PC-9 (cell line): ENCODE measurements at places on chromosomes 3 and 15.
A peak's percentile ranks its signal among the peaks of the same experiment; 100 is the strongest.

DNA sequence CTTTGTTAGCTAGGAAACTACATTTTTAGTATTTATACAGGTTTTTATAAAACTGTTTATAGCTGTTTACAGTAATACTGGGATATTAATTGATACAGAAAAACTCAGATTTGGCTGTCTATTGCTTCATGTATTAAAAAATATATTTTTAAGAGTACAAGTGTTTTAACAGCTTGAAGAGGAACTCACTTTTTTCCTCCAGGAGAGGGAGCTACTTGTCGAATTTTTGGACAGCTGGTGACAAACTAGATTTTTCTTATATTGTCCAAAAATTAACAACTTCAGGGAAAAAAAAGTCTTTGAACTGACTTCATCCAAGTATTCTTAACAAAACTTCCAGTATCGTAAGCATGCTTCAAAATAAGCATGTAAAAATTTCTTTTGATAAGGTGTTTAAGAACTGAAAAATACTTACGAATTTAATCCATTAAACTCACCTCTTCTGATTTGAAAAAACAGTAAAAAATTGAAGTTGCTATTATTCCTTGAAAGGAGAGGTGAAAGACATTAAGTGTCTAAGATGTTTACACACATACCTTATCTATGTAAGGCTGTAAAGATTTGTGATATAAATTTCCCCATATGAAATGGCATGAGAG lies 4.0 kb downstream of the DIPK2A start:
- H3K27ac ChIP-seq, result peak overlapping the region; percentile 64
- DNase-seq, result no peak
- no peaks in the 10 kb centered on the region for H3K27me3 ChIP-seq
- H3K4me1 ChIP-seq, result peaks cover 28% of the 10 kb centered on the region
- peak overlapping the region; percentile 90; the same call in 1 of the 2 replicates for H3K4me3 ChIP-seq
- H3K36me3 ChIP-seq, result no peaks in the 10 kb centered on the region

GRCh38 chr3:10213156-10213792 lies 35.0 kb upstream of the TATDN2 start:
- no peaks in the 10 kb centered on the region for H3K4me1 ChIP-seq
- peaks cover 27% of the 10 kb centered on the region for H3K36me3 ChIP-seq
- no peak overlapping the region for H3K27ac ChIP-seq
- no peak for DNase-seq
- no peak overlapping the region for H3K4me3 ChIP-seq

DNA sequence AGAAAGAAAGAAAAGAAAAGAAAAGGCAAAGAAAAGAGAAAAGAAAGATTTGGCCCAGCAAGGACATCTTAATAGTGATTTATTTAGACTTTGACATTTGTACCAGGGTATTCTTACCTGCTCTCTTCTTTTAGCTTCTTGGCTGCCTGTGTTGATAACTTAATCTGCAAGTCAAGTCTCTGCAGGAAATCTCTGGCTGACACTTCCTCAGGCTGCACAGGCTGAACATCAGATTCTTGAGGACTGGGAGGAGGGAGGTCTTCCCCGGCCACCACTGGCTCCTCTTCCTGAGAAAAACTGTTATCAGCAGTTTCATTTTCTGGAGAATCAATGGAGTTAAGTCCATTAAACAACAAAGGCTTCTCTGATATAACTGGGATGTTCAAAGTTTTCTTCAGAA lies 12.8 kb downstream of the LYSMD2 start:
- no peak overlapping the region for H3K27ac ChIP-seq
- H3K27me3 ChIP-seq, result no peaks in the 10 kb centered on the region

DNA sequence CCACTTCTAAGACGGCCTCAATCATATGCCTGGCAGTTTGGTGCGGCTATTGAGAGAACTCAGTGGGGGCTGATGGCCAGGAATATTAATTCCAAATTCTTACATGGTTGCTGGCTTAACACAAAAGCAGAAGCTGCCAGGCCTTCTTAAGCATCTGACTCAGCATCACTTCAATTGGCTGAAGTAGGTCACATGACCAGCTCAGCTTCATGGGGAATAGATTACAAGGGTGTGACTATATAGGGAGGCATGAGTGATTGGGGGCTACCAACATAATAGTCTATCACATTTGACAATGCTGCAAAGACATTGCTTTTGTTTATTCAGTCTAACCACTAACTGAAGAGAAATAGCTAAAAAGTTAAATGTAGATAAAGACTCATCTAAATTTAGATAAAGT lies 101.6 kb upstream of the ANKRD28 start:
- DNase-seq, result no peak
- H3K4me3 ChIP-seq, result no peak overlapping the region
- no peaks in the 10 kb centered on the region for H3K4me1 ChIP-seq
- no peak overlapping the region for H3K27ac ChIP-seq
- H3K27me3 ChIP-seq, result no peaks in the 10 kb centered on the region

GRCh38 chr15:32652178-32652577 lies 10.7 kb downstream of the SCG5 start:
- no peaks in the 10 kb centered on the region for H3K27me3 ChIP-seq
- no peak overlapping the region for H3K4me3 ChIP-seq
- peaks cover 19% of the 10 kb centered on the region for H3K4me1 ChIP-seq
- no peaks in the 10 kb centered on the region for H3K36me3 ChIP-seq
- DNase-seq, result peak; percentile 10

DNA sequence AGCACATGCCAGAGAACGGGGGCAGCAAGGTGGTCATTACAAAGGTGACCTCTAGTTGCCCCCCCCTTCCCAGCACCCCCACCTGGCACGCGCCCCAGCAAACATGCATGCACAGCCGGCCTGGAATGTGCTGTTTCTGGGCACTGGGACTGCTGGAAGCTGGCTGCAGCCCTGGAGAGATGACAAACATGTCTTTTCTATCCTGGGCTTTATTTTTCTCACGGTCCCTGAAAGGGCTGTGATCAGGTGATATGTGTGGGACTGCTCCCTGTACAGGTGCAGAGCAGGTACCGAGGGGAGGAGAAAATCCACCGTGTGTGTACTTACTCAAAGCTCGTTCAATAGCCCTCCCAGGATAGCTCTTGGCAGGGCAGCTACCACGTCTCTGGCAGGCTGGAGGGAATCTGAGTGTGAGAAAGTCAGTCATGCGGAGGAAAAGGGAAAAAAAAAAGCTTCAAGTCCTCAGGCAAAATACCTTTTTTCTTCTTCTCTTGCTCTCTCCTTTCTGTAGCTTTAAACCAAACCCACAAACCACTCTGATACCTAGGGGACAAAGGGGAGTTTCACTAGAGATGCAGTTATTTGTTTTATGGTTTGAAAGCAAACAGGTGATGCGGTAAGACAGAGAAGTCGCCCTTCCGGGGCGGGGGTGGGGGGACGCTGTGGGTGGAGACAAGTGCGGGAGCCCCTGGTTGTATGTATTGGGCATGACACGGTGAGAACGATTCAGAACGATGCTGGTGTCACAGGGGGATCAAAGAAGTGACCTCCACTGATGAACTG lies 5.0 kb upstream of the HES1 start:
- DNase-seq, result peak; percentile 100
- H3K27ac ChIP-seq, result peak overlapping the region; percentile 81
- peak overlapping the region; percentile 26; the same call in 1 of the 2 replicates for H3K4me3 ChIP-seq
- peaks cover 58% of the 10 kb centered on the region for H3K4me1 ChIP-seq

DNA sequence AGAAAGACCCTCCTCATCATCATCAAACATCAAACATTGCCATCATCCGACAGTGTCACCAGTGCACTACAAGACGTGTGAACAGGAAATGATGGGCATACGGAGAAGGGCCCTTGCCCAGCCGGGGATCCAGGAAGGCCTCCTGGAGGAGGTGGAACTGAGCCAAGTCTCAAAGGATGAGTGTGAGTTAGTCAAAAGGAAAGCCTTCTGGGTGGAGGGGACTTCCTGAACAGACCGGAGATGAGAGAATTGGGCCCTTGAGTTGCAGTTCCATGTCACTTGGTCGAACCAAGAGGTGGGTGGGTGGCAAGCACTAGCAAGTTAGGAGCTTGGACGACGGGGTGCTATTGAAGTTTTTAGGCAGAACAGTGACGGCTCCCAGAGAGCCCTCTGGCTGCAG lies 8.5 kb downstream of the SEMA4B start:
- peaks cover 45% of the 10 kb centered on the region for H3K36me3 ChIP-seq
- no peaks in the 10 kb centered on the region for H3K27me3 ChIP-seq
- H3K27ac ChIP-seq, result peak overlapping the region; percentile 99
- peaks cover 99% of the 10 kb centered on the region for H3K4me1 ChIP-seq
- no peak overlapping the region for H3K4me3 ChIP-seq

- no peaks in the 10 kb centered on the region for H3K27me3 ChIP-seq
- no peaks in the 10 kb centered on the region for H3K4me1 ChIP-seq
- no peak overlapping the region for H3K4me3 ChIP-seq
- no peak for DNase-seq
- H3K27ac ChIP-seq, result no peak overlapping the region
- H3K36me3 ChIP-seq, result no peaks in the 10 kb centered on the region
Observed at GRCh38 chr3:46907271-46907670, 29.8 kb downstream of the PTH1R start.

- no peak overlapping the region for H3K27ac ChIP-seq
- no peak for DNase-seq
- H3K4me3 ChIP-seq, result no peak overlapping the region
- no peaks in the 10 kb centered on the region for H3K4me1 ChIP-seq
- H3K36me3 ChIP-seq, result no peaks in the 10 kb centered on the region
Observed at GRCh38 chr3:61141697-61142096, 109.6 kb downstream of the FHIT start.

DNA sequence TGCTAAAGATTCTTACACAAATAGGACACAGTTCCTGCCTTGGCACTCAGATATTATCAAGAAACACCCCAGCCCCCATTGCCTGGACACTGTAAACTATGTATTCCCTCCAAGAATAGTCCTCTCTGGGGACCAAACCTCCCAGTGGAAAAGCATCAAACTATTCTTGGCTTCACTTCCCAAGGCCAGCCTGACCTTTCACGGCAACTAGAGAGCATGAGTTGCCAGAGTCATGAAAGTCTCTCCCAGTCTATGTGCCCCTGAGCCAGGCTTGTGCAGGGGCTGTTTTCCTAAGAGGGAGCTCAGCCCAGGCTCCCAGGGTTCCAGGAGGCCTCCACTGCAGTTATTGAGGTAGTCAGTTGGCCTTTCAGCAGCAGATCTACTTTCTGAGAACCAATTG lies 251.9 kb upstream of the TGFBR2 start:
- H3K27me3 ChIP-seq, result no peaks in the 10 kb centered on the region
- no peak overlapping the region for H3K4me3 ChIP-seq
- no peak for DNase-seq
- no peaks in the 10 kb centered on the region for H3K36me3 ChIP-seq

DNA sequence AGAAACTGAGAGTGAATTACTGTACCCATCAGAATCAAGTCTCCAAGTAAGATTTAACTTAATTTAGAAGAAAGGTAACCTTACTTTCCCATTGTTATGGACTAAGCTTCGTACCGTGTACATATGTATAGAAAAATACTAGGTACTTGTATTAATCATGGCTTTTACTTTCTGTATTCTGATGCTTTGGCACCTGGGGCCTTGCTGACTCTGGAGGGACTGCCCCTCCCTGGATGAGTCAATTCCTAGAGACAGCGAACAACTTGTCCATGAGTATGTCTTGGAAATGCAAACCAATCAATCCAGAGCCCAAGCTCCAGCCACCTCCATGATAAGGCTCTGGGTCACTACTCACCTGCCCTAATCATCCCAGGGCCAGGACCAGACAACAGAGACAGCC lies 50.0 kb upstream of the DGKG start:
- no peak overlapping the region for H3K4me3 ChIP-seq
- DNase-seq, result no peak
- no peak overlapping the region for H3K27ac ChIP-seq
- H3K27me3 ChIP-seq, result peaks cover 89% of the 10 kb centered on the region

GRCh38 chr3:39191773-39192172 lies 622 bp downstream of the XIRP1 start:
- H3K27me3 ChIP-seq, result no peaks in the 10 kb centered on the region
- no peak overlapping the region for H3K4me3 ChIP-seq
- no peak overlapping the region for H3K27ac ChIP-seq
- no peak for DNase-seq
- H3K4me1 ChIP-seq, result no peaks in the 10 kb centered on the region
